ENCODE measurements at places on chromosomes 2 and 18.

DNA sequence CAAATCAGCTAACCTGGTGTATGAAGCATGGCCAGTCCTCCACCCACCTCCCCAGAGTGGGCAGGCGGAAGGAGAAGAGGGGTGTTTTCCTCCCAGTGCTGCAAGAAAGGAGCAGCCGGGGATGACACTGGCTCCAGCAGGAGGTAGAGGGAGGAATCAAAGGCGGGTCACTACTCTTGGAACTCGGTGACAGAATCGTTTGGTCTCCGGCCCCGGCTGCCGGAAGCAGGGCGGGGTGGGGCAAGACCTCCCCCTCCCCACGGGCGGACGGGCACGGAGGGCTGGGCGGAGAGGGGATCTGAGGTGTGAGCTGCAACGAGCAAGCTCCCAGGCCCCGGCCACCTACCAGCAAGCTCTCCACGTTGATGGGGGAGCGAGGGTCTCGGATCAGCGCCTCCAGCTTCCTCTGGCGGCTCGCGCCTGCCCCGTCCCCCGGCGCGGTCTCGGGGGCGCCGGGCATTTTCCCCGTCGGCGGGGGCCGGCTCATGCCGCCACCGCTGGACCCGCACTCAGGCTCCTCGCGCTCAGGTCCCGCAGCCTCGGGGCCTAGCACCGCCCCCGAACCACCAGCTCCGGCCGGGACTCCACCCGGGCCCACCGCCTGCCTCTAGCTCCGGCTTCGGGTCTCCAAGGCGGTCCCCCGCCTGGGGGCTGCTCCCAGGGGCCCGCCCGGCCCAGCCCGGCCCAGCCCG is 640 bp downstream of the ROCK2 start:
- peak; percentile 21 for DNase-seq

- DNase-seq, result no peak
Measured at GRCh38 chr2:176128982-176129796, at the start of gene HOXD8. Gene HOXD8, plus strand, starts transcription at chr2:176129705. Its CDS starts 662 bp downstream, at chr2:176130367.

DNA sequence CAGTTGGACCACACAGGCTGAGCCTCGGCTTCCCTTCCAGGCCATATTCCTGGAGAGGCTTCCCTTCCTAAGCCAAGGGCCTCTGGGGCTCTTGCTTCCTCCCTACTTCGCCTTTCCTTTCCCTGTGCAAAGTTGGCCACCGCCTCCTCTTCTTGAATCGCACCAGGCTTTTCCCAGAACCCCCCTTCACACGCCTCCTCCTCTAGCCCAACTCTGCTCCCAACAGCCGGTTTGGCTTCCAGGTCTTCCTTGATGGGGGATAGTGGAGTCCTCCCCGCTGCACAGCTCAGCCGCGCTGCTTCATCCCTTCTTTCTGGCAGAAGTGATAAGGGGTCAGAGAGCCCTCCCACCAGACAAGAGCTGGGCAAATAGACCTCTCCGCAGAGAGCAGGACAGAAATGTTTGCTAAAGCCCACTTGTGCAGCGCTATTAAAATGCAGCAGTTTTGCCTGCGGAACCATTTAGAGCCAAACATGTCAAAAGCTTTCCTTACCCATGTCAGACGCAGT is 56.4 kb downstream of the SNORC start:
- no peak for DNase-seq

GRCh38 chr2:58904095-58904494 is 663.0 kb upstream of the FANCL start:
- DNase-seq, result no peak

- no peak for DNase-seq
Measured at GRCh38 chr18:66280470-66280869, 323.4 kb downstream of the CDH19 start.

GRCh38 chr2:98157557-98157956 is 70.6 kb downstream of the VWA3B start:
- DNase-seq, result no peak

GRCh38 chr2:183375821-183376220 is 251.6 kb downstream of the NUP35 start:
- DNase-seq, result no peak

- DNase-seq, result no peak
Measured at GRCh38 chr2:49913025-49913424, 758.7 kb upstream of the FSHR start.

DNA sequence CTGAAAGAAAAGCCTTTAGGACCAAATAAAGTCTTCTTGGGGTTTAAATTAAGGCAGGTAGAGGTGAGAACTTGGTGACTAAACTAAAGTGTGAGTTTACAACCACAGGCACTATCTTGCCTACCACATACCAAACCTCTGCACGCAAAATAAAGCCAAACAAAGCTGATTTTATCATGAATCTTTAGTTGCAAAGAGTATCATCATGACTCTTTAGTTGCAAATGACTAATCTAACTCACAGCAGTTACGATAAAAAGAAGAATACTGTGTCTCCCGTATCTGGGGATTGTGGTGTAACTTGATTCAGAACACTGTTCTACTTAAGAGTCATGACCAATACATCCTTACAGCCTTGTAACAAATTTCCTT is 11.2 kb downstream of the CFAP210 start:
- DNase-seq, result no peak

GRCh38 chr2:238802957-238803356 is 44.9 kb upstream of the TWIST2 start:
- no peak for DNase-seq

GRCh38 chr2:240160291-240161086 is 20.0 kb upstream of the OTOS start:
- no peak for DNase-seq

- DNase-seq, result no peak
Measured at GRCh38 chr2:145108959-145109710, 589.2 kb upstream of the ZEB2 start.

- DNase-seq, result no peak
Measured at GRCh38 chr2:72142570-72143440, 4.9 kb downstream of the CYP26B1 start.

DNA sequence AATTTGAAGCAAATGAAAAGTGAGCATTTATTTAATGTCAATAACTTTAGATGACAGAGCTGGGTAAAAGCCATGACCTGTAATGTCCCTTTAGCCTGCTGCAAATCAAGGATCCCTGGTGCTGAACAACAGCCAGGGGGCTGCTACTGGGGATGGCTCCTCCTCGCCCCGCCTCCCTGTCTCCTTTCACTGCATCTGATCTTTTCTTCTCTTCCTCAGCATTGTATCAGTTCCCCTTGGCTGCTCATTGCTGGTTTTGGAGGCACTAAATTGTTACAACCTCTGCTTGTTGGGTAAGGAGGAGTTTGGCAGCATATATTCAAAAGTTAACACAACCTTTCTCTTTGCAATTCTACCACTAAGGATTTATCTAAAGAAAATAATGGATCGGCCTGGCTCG is 236.3 kb upstream of the ID2 start:
- DNase-seq, result no peak

GRCh38 chr2:67660871-67661270 is 263.7 kb downstream of the ETAA1 start:
- DNase-seq, result no peak

GRCh38 chr18:7004009-7004408 is 113.6 kb downstream of the LAMA1 start:
- DNase-seq, result no peak

- no peak for DNase-seq
Measured at GRCh38 chr2:100959225-100959880, 42.7 kb upstream of the RPL31 start.

DNA sequence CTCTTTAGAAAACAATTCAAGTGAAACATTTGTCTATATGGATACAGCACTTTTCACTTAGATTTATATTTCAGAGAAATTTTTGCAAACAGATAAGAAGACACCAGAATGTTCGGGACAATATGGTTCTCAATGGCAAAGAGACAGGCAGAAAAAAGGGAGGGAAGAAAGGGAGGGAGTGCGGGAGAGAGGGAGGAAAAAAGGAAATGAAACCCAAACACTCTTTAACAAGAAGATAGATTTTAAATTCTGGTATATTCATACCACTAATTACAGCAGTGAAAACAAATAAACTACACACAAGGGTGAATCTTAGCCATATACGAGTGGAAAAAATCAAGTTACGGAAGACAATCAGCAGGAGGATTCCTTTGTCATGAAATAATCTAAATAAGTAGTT is 3.0 kb downstream of the PASK start:
- DNase-seq, result no peak

DNA sequence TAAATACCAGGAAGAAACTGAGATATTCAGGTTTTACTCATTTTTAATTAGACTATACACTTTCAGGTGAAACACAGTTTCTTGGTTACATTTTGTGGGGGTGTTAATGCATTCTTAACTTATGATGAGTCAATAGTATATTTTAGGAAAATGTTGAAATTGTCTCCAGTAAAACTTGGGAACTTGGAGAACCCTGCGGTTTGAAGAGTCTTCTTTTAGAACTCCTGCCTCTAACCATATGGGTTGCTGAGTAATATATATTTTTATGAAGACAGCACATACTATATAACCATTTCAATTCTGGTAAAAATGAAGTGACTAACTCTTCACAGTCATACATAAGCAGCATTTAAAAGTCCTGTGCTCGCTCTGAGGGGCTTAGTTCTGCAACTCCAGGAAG is 308.2 kb upstream of the LRATD1 start:
- no peak for DNase-seq

DNA sequence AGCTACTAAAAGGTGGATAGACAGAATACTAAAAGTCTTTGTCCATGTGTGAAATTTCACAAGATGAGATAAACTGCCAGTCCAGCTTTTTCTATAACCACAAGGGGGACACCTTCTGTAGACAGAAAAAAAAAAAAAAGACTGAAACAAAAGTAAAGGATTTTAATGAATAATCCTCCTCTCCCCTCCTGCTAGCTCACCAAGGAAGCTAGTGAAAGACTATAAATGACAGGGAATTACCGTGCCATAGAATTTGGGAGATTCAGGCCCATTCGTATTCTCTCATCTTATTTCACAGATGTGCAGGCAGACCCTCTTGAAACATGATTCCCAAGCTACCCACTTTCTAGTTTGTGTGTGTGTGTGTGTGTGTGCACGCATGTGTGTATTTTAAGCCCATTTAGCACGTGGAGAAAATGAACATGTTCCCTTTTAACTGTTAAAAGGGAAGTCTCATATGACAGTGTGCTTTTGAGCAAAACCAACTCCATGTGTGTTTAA is 36.3 kb upstream of the SLC8A1 start:
- no peak for DNase-seq

DNA sequence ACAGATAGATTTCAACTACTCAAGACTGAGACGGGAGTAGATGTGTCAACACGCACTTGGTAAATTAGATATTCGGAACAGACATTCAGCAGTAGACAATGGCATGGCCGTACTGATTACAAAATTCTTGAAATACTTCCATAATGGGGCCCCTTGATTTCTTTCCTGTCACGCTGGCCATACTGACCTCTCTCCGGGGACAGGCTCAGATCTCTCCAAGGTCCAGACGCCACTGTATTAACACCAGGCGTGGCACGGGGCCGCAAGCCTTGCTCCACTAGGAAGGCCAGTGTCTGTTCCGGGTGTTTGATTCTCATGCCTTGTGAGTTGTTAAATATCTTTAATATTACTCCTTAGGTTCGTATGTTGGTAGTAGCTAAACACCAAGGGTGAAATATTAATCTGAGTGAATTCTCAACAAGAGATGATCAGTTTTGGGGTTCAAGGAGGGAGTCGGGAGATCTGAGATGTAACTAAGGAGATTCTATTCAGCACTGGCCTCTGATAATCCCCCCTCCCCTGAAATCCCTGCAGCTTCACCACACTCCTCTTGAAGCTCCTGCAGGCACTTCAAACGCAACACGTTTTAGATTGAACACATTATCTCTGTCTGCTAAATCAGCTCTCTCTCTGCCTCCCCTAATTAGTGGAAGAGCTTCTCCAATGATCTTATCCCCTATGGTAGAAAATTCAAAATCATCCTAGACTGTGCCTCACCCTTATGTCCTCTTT is 2.2 kb upstream of the EHD3 start:
- DNase-seq, result no peak

- no peak for DNase-seq
Measured at GRCh38 chr2:224546926-224547325, 38.2 kb downstream of the CUL3 start.

- DNase-seq, result no peak
Measured at GRCh38 chr2:201986463-201986735, 47.3 kb upstream of the FZD7 start.

DNA sequence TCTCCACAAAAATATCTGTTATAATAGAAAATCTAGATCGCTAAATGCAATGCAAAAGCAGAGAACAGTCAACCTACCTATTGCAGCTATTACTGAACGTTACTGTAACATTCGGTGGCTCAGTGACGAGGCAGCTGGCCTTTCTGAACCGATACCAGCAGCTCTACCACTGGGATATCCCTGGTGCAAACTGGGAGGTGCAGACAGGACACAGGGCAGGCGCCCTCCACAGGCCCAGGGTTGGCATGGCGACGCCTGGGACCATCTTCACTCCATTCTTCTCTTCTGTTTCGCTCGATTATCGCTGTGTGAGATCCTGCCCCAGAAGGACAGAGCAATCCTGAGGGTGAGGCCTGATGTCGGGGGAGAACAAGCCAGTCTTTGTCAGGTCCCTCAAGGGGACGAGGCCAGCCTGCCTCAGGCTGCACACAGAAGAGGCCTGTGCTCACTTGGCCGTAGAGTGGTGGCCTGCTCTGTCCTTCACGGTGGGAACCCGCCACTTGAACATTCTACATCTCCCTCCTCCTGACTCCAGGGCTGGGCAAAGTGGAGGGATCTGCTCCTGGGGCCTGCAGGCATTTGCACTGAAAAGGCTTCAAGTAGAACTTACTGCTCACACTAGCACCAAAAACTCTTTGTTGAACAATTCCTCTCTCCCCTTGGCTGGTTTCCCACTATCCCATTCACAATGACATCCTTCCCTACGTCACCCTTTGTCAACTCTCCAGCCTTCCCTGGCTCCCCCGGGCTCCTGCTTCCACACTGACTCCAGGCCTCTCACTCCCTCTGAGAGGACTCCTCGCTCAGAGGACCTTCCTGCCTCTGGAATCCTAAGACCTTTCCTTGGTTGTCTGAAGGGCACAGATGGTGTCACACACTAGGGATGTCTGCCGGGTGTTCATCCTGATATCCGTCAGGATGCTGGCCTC is 49.7 kb downstream of the CYRIA start:
- DNase-seq, result no peak

DNA sequence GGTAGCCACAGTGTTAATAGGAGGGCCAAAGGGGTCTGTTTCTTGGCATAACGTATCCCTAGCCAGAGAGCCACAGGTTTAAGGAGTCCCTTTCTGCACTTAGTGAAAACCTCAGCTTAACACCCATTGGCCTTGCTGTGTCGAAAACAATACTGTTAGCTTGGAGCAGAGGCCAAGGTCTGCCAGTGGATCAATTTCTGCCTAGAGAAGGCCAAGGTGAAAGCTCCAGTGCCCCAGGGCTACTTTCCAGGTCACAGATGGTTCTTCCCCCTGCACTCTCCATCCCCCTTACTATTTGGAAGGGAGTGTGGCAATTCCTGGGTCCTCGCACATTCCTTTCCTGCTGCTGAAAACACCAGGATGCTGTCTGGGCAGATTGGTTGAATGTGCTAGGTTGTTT is 74.8 kb upstream of the TNP1 start:
- no peak for DNase-seq
